SW 1271 (cell line): ENCODE measurements at places on chromosomes 5 and 9.

GRCh38 chr5:10219068-10219467 is 30.6 kb downstream of the ATPSCKMT start:
- no peak for DNase-seq

- no peak for DNase-seq
These were observed 26.2 kb downstream of the GNAQ start for GRCh38 chr9:78005231-78006002.

GRCh38 chr9:130948266-130948665 is 9.2 kb upstream of the FIBCD1 start:
- no peak for DNase-seq

DNA sequence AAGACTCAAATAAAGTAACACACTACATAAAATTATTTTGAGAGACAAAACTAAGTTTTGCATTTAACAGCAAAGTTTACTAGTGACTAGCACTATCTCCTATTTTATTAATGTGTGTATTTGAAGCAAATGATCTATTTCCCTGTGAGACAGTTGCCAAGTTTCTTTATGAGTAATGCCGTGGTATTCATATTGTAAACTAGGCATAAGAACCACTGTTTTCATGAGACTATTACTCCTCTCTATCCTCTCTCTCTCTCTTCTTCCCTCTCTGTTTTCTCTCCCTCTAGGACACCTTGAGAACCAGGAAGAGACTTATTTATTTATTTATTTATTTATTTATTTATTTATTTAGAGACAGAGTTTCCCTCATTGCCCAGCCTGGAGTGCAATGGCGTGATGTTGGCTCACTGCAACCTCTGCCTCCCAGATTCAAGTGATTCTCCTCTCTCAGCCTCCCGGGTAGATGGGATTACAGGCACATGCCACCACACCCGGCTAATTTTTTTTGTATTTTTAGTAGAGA is 61.1 kb downstream of the MLANA start:
- no peak for DNase-seq

DNA sequence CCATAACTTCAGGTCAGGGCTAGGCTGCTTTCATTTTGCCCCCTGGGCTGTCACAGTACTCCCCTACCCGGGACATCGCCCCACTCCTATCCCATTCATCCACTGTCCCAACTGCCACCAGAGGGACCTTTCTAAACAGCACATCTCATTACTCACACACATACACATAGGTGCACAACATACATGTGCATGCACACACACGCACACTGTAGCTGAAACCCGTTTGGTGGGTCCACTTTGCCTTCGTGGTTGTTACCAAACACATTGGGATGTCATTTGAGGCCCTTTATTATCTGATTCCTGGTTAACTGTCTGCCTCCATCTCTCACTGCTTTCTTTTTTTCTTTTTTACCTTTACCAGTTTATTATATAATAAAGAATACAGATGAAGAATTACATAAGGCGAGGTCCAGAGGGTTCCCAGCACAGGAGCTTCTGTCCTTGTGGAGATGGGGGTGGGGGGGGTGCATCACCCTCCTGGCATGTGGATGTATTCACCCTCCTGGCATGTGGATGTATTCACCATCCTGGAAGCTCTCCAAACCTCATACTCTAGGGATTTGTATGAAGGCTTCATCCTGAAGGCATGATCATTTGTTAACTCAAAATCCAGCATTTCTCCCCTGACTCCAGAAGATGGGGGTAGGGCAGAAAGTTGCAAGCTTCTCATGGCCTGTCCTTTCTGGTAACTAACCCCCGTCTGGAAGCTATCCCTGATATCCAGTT is 186.0 kb downstream of the GOLPH3 start:
- DNase-seq, result peak; percentile 78

DNA sequence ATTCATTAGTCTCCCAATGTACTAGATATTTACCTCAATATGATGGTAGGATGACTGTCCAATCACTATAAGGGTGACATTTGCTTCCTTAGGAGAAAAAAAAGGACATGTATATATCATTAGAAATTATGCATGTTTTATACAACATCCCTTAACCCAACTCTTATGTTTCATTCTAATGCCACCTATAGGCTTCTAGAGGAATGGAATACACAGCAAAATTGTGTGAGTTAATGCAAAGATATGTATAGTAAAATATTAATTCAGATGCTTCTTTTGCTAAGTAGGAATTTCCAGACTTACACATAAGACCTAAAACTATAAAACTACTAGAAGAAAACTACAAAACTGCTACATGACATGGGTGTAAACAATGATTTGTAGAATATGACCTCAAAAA is 3.5 kb downstream of the PRXL2C start:
- peak; percentile 69 for DNase-seq

GRCh38 chr9:136044971-136045594 is 50.0 kb downstream of the NACC2 start:
- DNase-seq, result no peak

- DNase-seq, result peak; percentile 24
These were observed 137.2 kb downstream of the ARRDC3 start for GRCh38 chr5:91245871-91246270.

- no peak for DNase-seq
These were observed 27.5 kb downstream of the SLC6A3 start for GRCh38 chr5:1417586-1418225.

- no peak for DNase-seq
These were observed 895.9 kb downstream of the TLE4 start for GRCh38 chr9:80467632-80468031.

GRCh38 chr9:38035873-38036272 is 33.2 kb downstream of the SHB start:
- DNase-seq, result peak; percentile 64

- no peak for DNase-seq
These were observed 632 bp downstream of the UBAP1 start for GRCh38 chr9:34179213-34180136.

DNA sequence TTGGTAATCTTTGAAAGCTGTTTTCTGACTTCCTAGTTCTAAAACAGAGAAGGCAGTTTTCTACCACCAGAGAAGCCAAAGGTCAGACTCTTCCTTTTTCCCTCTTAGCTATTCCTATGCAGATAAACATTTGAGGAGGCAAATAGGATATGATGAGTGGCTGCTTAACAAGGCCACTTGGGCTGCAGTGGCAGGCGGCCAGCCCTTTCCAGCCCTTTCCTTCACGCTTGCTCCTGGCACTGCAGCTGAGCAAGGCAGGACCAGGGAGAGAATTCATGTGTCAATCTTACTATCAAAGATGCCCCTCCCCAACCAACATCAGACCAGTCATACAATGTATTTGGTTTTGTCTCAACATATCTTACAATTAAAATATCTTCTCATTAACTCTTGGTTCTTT is 36.8 kb upstream of the RNF38 start:
- DNase-seq, result no peak

DNA sequence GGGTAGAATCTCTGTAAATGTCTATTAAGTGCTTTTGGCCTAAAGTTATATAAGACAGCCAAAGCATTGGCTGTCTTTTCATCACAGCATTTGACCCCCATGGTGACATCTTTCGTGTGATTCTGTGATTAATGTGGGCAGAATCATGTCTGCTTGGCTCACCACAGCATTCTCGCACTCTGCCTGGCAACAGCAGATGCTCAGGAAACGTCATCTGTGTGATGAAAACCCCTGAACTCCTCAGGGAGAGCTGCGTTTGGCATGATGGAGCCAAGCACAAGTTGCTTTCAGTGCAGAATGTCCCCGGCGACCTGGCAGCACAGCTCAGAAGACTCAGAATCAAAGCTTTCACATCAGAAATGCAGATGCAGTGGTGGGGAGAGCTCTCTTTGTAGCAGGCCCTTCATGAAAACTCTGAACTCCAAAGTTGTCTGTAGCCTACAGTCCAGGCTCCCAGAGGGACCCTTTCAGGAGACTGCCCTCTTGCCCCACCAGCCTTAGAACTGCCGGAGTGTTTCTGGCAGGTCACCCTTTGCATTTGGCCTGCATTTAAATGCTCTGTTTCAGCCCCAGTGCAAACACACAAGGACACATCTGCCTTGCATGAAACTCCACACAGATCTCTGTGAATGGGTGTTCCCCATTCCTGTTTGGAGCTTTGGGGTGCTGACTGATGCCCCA is 155.6 kb upstream of the PANK3 start:
- DNase-seq, result no peak

DNA sequence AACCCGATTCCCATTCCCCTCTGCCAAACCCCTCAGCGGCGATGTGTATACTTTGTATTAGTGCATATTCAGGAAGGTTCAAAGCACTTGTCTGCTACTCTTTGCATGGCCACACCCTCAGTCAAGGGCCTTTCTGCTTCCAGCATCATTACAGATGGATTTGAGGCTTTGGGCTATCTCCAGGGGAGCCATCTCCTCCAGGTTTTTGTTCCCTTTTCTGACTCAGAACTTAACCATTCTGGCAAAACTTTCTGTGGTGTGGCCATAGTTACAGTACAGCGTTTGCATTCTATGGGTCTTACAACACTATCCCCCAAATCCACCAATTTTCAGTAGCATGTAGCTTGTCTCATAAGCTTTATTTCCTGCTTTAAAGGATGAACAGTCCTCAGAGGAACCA is 36.0 kb upstream of the SVEP1 start:
- DNase-seq, result no peak

GRCh38 chr9:72539824-72540347 is 18.5 kb downstream of the TMC1 start:
- no peak for DNase-seq

DNA sequence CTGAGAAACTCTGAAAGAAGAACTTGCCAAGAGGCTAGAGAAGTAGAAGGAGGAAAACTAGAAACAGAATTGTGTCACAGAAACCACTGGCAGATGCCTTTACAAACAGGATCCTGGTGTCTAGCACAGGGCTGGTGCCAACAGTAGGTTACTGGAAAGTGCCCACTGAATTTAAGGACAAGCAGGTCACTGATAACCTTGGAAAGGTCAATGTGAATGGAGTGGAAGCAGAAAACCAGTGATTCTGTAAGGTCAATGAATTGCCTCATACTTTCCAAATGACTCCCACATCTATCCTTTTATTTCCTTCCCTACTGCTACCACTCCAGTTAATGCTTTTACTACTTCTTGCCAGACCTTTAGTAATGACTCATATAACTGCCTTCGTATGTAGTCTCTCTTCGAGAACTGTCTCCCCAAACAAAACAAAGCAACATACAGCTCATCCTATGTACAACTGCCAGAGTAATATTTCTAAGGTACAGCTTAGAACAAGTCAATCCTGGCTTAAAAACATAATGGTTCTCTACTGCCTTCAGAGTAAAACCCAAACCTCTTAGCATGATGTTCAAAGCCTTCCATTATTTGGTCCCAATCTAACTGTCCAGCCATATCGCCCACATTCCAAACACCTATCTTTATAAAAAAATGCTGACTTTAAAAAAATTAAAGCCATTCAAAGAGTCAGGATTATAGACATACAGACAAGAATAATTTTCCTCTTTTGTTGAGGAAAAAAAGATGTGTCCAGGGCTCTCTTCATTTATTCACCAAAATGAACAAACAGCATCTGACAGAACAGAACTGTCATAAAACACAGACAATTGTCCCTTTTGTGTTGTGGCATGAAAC is 52.5 kb downstream of the NR3C1 start:
- DNase-seq, result peak; percentile 44

DNA sequence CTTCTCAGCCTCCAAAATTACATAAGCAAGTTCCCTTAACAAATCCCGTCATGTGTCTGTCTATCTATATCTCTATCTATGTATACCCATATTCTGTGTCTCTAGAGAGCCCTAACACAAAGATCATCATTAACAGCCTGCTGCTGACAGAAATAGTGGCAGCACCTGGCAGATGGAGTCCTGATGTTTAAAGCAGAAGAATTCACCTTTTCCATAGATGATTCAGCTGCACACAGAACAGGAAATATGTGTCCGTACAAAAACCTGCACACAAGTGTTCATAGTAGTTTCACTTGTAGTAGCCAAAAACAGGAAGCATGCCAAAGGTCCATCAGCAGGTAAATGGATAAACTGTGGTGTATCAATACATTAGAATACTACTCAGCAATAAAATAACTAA is 45.0 kb upstream of the ACO1 start:
- DNase-seq, result no peak

DNA sequence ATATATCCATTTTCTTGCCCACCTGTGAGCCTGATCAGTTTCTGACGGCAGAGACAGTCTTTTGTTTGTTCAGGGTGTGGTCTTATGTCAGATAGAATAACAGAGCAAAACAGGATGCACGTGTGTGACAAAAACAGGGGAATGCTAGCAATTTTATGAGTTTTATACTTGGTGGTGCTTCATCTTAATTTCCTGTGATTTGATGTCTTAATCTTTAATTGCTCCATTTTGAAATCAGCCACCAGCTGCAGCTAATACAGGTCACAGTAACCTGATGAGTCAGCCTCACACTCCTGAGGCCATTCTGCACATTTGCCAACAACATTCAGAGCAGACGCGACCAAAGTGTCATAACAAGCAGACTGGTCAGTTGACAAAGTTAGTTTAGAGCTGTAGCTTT is 42.3 kb upstream of the JMY start:
- DNase-seq, result no peak

GRCh38 chr9:32978051-32978450 is 23.4 kb downstream of the APTX start:
- DNase-seq, result no peak

DNA sequence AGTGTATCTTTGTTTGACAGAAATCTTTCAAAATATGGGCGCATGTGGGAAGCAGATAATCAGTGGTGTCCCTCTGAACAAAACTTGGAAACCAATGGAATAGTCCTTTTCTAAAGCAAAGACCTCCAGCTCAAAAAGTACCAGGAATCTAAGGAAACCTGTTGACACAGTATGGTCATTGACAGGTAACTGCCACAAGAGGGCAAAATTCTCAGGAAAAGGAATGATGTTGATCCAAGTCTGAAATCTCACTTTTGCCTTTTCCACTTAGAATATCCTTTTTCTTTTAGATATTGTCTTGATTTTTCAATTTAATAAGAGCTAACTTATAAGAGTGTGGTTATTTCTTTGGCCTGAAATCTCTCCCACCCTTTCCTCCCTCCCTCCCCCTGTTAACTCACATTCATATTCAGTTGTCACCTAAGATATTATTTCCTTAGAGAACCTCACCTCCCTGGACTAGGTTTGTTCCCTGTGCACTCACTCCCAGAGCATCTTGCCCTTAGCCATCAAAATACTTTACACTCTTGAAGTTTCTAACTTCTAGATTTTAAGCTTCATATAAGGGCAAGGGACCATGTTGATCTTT is 59.0 kb upstream of the BARX1 start:
- DNase-seq, result no peak

DNA sequence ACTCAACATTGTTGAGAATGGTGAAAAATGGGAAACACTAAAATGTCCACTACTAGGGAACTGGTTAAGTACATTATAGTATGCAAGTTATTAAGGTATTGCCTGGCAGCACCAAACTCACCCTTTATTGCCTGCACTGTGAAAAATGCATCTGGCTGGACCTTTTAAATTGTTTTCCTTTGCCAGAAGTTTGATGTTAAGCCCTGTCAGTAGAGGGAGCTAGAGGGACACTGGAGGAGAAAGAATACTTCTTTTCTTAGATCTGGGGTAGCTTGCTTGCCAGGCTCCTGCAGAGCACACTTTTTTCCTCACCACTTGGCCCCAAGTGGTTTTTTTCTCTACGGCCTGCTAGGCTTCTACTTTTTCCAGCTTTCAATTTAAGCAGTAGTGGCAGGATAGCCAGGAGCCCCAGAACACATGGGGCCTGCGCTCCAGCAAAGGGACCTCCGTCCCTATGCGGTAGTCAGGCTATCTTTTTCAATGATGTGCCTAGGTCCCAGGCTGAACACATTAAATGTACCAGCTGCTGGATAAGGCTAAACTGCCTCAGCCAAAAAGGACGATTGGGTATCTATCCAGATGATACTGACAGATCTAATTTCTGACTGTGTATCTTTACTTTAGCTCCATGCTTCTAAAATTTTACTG is 8.0 kb upstream of the HABP4 start:
- DNase-seq, result no peak

GRCh38 chr9:33455945-33456344 is 8.6 kb upstream of the AQP3 start:
- no peak for DNase-seq
